ENCODE measurements at places on chromosomes 16 and 17.

GRCh38 chr16:31872201-31872600 lies 1.4 kb upstream of the ZNF267 start:
- DNase-seq = no peak

- no peak for DNase-seq
Observed at GRCh38 chr17:80126449-80126715, 20.5 kb downstream of the EIF4A3 start.

DNA sequence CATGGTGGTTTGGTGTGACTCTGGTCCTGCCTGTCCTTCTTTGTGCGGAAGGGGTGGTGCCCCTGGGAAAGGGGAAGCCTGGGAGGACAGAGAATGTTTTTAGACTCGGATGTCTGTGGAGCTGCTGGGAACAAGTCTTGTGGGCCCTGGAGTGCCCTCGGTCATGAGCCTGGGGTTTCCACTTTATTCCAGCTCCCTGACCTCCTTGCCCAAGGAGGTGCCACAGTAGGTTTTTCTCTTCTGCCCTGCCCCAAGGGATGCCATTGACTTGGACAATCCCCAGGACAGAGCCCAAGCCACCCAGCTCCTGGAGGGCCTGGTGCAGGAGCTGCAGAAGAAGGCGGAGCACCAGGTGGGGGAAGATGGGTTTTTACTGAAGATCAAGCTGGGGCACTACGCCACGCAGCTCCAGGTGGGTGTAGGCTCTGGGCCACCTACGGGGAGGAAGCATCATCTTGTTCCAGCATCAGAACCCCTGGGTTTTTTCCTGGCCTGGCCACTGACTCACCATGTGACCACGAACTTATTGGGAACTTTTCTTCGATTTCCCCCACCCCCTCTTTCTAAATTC lies 1.4 kb downstream of the STAT5A start:
- DNase-seq = no peak

- no peak for DNase-seq
Observed at GRCh38 chr16:22023505-22023904, 15.6 kb downstream of the MOSMO start.

DNA sequence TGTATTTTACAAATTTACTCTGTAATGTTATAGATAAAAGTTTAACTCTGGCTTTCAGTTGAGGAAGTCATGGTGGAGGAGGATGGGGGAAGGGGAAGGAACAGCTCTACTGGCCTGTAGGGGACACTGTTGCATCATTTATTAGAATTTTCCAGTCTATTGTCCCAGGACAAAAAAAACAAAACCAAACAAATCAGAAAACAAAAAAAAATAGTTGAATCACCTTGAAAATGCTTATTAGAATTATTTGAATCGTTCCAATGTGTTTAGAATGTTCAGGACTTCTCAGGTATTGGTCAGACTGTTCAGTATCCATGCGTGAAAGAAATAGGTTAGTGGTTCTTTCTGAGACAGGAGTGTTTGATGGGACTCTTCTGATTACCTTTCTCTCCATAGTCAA lies 242.0 kb downstream of the FTO start:
- peak; percentile 12 for DNase-seq

DNA sequence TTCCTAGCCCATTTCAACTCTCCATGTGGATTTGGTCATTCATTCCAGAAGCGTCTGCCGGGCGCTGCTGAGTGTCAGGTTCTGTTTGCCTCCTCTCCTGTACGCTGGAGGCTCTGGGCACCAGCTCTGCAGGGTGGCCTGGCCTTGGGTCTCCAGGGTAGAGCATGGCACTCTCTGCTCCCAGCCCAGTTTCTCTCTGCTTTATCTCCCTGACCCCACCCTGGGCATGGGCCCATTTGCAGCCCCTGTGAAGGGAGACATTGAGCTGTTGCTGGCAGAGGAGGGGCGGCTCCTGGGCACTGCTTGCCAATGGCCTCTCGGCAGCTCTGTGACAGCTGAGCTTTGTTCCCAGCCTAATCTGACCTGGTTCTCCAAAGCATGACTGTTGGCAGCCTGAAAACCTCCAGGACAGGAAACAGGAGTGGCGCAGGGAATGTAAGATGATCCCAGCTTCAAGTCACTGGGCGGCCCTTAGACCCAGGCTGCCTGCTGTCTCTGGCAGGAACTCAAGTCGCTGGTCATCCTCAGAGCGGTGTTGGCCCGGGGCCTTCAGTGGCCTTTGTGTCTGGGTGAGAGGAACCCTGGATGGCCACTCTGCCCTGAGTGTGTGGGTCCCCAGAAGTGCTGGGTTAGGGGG lies 146.8 kb downstream of the SEC14L1 start:
- no peak for DNase-seq

DNA sequence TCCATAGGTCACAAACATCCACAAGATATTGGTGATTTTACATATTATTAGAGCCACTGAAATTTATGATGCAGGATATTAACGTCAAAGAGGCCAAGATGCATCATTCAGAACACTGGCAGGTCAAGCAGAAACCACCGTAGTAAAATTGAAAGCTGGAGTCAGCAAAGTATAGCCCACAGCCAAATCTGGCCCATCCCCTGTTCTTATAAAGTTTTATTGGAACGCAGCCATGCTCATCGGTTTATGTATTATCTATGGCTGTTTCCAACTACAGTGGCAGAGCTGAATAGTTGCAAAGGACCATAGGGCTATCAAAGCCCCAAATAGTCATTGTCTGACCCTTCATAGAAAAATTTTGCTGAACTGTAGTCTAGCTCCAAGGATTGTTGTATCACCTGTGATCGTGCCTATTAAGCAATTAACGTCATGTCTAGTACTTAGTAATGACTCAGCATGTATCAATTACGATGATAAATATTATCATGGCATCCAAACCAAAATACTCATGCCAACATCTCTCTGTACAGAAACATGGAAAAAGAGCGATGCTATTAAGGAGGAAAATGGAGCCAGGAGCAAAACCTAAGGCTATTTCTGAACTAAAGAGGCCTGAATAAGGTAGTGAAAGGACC lies 165.6 kb downstream of the IRX3 start:
- no peak for DNase-seq

DNA sequence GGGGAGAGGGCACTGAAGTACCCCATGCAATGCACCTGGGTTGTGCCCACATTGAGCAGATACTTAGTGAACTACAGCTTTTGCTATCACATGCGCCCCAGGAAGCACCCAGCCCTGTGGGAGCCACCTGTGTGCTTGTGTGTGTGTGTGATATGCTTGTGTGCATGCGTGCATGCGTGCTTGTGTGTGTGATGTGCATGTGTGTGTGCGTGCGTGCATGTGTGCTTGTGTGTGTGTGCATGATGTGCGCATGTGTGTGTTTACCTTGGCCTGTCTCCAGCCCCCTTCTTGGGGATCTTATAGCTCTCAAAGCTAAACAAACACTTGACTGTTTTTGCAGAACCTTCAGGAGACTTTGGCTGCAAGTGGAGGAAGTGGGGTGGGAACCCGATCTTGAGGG lies 841 bp downstream of the C16orf89 start:
- no peak for DNase-seq
